ENCODE measurements at places on chromosomes 12 and 14.

DNA sequence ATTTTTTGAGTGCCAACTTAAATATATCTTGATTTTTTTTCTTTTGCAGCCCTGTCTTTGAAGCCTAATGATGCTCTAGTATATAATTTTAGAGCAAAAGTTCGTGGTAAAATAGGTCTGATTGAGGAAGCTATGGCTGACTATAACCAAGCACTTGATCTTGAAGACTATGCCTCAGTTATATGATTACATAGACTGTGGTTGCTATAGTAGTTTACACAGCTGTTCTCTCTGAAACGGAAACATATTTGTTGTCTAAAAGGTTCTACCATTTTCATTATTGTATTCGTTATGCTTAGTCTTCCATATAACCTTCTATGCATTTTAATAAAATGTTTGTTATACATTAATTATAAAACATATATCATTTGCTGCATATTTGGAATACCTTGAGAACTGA, 246.7 kb downstream of the TTC6 start:
- DNase-seq, result no peak

DNA sequence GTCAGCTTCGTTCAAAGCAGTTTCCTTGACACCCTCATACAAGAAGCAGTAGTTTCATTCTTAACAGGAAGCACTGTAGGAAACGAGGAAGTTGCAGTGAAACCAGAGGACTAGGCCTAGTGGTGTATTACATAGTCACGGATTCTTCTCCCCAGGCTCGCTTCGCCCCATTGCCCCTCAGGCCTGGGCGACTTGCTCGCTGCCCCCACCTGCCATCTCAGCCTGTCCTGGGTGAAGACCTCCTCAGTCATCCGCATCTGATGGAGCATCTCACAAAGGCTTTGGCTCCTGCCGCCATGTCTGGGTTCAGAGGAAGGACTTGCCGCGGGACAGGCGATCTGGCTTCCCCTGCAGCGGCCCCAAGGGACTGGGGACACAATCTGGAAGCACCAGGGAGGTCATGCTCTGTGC, 93.5 kb downstream of the LMNTD1 start:
- peak; percentile 22 for DNase-seq

- no peak for DNase-seq
Observed at GRCh38 chr12:40511341-40511740, 180.9 kb upstream of the CNTN1 start.

DNA sequence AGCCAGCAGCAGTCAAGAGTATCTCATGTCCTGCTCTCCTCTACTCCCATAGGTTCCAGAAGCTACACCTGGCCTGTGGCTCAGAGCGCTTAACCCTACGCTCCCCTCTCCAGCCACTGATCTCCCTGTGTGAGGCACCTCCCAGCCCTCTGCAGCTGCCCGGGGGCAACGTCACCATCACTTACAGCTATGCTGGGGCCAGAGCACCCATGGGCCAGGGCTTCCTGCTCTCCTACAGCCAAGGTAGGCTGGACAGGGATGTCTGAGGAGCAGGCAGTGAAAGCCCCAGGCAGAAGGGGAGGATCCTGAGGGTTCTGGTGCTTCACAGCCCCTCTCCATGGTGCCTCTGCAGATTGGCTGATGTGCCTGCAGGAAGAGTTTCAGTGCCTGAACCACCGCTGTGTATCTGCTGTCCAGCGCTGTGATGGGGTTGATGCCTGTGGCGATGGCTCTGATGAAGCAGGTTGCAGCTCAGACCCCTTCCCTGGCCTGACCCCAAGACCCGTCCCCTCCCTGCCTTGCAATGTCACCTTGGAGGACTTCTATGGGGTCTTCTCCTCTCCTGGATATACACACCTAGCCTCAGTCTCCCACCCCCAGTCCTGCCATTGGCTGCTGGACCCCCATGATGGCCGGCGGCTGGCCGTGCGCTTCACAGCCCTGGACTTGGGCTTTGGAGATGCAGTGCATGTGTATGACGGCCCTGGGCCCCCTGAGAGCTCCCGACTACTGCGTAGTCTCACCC, 3.6 kb downstream of the LRP10 start:
- DNase-seq, result no peak

DNA sequence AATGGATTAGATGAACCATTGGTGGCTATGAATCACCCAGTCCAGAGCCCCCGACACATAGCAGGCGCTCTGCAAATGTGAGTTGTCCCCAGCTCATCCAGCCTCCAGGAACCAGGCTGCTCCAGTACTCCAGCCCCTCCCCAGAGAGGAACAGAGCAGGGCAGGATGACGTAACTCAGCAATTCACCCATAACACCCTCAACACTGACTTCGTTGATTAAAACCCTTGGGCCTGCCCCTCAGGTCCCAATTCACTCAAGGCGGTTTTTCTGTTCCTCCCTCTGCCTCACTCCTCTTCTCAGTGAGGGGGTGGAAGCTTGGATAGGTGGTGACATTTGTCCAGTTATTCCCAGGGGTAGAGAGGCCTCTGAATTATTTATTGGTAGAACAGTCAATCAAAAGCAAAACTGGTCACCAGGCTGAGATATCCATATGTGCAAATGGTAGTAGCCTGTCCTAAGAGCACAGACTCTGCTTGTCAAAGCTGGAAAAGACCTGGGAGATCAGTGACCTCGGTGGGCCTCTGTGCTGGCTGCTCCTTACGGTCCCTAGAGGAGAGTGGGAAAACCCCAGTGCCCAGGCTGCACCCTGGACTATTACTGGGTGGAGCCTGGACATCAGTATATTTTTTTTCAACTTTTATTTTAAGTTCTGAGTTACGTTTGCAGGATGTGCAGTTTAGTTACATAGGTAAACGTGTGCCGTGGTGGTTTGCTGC, 97.0 kb downstream of the CMKLR1 start:
- DNase-seq, result no peak

DNA sequence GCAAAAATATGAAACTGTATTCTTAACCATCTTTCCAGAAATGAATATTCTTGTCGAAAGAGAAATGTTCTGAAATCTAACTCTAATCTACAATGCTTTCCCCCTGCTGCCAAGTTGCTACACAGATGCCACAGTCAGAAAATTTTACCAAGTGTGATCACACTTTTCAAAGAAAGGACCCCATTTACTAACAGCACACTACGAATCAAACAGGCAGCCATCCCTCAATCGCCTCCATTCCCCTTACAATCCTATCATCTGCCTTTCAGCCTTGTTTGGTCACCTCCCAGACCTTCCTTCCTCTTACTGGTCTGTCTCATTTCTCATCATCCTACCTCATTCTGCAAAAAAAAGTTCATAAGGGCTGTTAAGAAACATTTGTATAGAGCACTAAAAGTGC, 190.1 kb downstream of the MED13L start:
- no peak for DNase-seq

- no peak for DNase-seq
Observed at GRCh38 chr12:78316631-78317468, 486.2 kb downstream of the NAV3 start.

- DNase-seq, result no peak
Observed at GRCh38 chr14:68269136-68269927, 449.8 kb downstream of the RAD51B start.

GRCh38 chr14:65954942-65955341, 531.2 kb upstream of the CCDC196 start:
- DNase-seq, result no peak

GRCh38 chr12:24505366-24506015, 443.4 kb downstream of the BCAT1 start:
- no peak for DNase-seq

DNA sequence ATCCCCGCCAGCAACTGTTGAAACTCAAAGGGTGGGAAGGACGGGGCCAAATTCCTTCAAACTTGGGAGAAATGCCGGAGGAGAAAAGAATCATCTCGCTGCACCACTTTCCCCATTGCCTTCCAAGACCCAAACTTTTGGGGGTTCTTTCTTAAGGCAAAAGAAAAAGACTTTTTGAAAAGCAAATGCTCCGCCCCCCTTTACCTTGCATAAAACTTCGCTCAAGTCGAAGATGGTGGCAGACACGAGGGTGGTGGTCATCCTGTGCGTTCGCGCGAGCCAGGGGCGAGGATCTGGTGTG, 239 bp downstream of the ZFP36L1 start:
- no peak for DNase-seq

DNA sequence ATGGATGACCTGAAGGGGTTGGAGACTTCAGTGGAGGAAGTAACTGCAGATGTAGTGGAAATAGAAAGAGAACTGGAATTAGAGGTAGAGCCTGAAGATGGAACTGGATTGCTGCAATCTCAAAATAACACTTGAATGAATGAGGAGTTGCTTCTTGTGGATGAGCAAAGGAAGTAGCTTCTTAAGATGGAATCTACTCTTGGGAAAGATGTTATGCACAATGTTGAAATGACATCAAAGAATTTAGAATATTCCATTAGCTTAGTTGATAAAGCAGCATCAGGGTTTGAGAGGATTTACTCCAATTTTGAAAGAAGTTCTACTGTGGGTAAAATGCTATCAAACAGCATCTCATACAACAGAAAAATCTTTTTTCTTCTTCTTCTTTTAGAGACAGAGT, 186.4 kb upstream of the PRKD1 start:
- DNase-seq, result no peak

- no peak for DNase-seq
Observed at GRCh38 chr12:76413121-76413520, 64.9 kb upstream of the BBS10 start.

DNA sequence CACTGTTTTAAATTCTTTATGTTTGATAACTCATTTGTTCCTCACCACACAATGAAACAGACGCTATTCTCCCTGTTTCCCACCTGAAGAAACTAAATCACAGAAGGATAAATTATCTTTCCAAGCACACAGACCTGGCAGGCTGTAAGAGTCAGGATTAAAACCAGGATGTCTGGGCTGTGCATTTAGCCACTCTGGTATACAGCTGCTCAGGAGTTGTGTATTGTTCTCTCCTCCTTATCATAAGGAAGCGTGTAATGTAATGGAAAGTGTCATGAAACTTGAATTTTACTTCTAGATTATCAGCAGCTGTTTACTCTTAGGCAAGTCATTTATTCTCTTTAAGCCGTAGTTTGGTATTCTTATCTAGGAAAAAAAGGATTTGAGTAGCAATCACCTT, 154.8 kb upstream of the LRIG3 start:
- DNase-seq, result no peak

- no peak for DNase-seq
Observed at GRCh38 chr14:43540948-43541347, 966.1 kb downstream of the FSCB start.

DNA sequence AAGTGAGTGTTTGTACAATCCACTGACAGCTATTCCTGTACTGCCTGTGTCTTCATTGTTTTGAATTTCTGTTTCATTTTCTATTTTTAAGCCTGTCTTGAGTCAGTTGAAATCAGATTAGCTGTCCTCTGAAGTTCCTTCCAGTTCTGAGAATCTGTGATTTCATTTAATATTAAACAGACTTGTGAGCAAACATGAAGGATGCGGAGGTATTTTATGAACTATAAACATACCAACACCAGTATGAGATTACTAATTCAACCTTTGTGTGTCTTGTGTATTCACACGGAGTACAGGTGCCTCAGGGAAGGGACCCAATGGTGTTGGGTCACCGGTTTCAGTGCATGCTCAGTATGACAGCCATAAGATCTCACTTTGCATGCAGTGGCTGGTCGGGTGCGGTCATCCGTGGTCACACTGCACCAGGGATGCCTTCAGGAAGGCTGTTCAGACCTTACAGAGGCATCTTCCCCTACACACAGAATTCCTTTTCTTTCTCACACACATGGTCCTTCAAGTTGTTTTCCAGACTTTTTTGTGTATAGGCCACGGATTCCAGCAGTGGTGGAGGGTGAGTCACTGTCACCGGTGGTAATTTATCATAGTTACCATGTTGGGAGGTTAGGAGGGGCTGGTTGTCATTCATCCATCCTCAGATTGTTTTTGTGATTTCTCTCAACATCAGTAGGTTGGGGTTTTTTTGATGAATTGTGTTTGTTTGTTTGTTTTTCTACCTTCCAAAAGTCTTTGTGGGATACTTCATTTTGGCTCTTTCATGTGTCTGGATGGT, 103.0 kb upstream of the SFSWAP start:
- DNase-seq, result no peak

GRCh38 chr12:43737646-43738045, 20.9 kb downstream of the PUS7L start:
- DNase-seq, result no peak

GRCh38 chr12:57126561-57126960, 1.7 kb upstream of the LRP1 start:
- no peak for DNase-seq

DNA sequence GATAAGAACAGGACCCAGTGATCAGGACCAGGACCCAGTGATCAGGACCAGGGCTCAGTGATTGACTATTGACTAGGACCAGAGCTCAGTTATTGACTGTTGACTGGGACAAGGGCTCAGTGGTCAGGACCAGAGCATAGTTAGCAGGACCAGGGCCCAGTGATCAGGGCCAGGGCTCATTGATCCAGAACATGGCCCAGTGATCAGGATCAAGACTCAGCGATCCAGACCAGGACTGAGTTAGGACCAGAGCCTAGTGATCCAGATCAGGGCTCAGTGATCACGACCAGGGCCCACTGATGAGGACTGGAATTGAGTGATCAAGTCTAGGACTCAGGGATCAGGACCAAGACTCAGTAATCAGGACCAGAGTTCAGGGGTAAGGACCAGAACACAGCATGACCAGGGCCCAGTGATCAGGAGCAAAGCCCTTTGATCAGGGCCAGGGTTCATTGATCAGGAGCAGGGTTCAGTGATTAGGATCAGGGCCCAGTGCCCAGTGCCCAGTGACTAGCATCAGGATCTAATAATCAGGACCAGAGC, 176.0 kb downstream of the TMEM121 start:
- no peak for DNase-seq

DNA sequence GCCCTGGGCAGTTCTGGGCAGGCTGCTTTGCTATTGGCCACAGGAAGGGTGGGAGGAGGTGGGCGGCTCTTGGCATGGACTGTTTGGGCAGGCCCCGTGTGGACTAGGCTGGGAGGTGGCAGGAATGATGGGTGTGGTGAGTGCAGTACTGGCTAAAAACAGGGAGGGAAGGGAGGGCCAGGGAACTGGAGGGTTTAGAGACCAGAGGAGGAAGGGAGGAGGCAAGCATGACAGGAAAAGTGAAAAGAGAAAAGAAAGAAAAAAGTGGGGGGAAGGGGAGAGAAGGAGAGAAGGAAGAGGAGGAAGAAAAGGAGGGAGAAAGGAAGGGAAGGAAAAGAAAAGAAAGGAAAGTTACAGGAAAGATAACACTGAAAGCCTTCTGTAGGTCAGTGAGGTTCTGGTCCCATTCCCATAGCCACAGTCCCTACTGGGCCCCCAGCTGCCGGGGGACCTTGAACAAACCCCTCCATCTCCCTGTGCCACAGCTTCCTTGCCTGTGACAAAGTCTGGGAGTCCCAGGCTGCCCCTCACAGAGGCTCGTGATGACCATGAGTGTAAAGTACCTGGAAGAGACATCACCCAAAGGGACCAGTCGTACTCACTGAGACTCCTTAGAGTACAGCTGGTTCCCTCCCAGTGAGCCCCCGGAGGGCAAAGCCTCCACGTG, 1.1 kb upstream of the C14orf132 start:
- DNase-seq, result no peak

- no peak for DNase-seq
Observed at GRCh38 chr12:127342861-127343260, 924.1 kb upstream of the TMEM132C start.

GRCh38 chr12:84660139-84660538, 252.5 kb downstream of the SLC6A15 start:
- no peak for DNase-seq

GRCh38 chr14:92617581-92617980, 104.0 kb downstream of the RIN3 start:
- no peak for DNase-seq

Measured in muscle of leg (tissue), 16 donors.